ENCODE measurements at places on chromosomes 1 and 21.
A peak's percentile ranks its signal among the peaks of the same experiment; 100 is the strongest.

GRCh38 chr1:65059930-65060538 is 88.0 kb upstream of the AK4 start:
- peak; percentile 27 for DNase-seq

DNA sequence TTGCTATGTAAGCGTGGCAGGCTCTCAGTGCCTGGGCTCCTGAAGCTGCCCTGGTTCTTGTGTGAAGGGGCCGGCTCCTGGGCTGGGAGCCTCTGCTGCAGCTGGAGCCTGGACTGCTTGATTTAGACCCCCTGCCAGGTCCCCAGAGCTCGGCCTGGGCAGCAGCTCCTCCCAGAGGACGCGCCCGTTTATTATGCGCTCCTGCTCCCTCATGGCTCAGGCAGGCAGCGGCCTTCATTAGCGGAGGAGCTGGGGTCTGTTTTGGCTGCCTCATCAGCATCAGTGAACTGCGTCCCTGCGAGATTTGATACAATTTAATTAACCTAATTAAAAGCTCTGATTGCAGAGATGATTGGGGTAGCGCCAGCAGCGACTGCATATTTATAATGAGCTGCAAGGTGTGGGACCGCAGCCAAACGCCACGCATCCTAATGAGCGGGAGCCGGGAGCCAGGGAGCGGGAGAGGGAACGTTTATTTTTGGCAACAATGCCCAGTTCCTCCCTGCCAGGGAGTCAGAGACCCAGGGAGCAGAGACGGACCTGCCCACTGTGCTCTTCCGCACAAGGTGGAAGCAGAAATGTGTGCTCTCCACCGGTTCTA is 16.6 kb downstream of the UTP11 start:
- DNase-seq: no peak

DNA sequence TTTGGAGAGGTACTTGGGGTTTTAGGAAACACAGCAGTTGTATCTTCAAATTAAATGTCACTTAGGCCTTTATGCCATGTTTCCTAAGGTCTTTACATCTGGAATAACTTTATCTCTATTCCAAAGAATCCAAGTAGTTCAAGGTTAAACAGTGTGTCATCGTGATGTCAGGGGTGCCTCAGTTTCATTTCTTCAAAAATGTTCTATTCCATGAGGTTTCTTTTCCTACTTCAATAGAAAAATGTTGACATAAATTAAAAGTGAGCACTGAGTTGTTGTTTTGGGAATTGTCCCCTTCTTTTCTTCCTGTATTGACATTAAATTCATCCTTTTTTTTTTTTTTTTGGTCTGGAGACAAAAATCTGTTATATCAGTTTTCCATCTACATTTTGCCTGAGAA is 160.6 kb upstream of the C21orf91 start:
- no peak for DNase-seq

DNA sequence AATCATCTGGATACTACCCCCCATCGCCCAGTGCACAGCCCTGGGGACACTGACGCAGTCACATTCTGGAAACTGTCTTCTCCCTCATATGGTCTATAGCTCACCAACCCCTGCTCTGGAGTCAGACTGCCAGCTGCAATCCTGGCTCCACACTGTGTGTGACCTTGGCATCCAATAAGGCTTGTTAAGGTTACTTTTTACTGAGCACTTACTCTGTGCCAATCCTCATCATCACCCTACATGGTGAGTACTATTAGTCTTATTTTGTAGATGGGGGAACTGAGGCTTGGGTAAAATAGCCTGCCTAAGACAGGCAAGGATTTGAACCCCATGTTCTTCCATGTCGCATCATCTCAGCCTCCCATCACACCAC is 34.9 kb downstream of the AHDC1 start:
- no peak for DNase-seq

DNA sequence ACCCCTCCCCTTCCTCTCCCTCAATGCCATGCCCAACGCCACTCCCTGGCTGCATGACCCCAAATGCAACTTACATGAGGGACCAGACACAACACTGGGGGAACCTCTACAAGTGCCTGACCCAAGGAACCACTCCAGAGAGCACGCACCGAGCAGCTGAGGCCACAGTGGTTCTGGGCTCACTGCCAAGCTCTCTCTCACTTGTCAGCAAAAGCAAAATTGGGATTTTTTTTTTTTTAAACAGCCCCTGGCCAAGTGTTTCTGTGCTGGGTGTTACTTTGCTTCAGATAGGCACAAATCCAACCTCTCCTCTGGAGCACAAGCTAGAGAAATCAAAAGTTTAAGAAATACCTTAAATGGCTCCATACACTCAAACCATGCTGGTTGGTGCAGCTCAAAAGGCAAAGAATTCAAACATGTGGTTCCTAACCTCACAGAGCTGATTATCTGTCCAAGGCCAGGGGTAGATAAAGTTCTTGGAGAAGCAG is 363.0 kb downstream of the SETD4 start:
- DNase-seq: peak; percentile 49

DNA sequence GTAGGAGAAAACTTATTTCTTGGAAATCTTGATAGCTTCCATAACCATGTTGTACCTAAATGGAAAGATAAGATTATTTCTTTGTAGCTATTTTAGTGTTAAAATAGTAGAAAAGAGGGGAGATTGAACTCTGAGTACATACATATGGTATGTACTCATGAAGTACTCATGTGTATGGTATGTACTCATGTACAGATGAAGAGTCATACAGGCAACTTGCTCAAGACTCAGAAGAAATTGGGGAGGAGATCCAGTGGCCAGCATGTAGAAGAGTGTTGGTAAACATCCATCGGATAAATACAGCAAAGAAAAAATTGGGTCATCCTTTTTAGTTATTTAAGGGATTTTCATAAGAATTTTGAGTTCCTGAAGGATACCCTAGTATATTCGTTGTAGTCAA is 29.0 kb downstream of the MDM4 start:
- DNase-seq: no peak

GRCh38 chr1:166020210-166020609 is 146.6 kb downstream of the FAM78B start:
- no peak for DNase-seq

DNA sequence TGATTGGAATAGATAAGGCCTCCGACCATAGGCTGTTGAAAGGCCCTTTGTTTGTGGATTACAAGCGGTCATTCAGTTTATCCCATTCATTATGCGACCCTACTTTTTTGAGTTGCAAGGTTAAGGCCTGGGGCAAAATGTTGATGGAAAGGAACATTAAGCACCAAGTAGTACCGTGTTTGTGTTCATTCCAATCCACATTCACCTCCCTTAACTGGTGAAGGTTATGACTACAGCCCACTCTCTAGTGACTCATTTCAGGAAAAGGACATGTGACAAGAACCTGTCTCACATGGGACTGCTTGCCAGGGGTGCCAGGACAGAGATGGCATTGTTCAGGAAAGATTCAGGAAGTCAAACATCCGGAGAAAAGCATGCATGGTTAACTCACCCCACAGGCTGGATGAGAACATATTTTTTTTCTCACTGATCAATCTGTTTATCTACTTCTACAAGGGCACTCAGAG is 81.6 kb downstream of the CD58 start:
- peak; percentile 46 for DNase-seq

DNA sequence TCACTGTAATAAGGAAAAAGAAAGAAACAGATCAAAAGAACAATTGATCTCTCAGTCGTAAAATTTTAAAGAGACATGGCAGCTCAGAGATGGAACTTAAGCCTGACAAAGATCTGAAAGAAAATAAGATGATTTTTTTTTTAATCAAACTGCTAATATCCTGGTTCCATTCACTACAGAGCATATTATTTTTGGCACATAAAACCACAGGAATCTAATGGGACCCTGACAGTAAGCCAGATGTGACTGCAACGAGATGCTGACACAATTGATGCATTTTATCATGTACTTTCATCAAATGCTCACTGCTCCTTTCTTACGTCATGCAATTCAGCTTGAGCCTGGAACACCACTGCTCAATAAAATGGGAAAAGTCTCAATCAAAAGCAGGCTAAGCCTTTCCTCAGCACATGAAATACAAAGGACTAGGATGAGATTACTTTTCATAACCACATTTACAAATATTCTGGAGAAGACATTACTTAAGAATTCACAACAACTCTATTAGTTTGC is 16.6 kb downstream of the GPATCH2 start:
- no peak for DNase-seq

- no peak for DNase-seq
Observed at GRCh38 chr1:6982860-6983259, 197.6 kb downstream of the CAMTA1 start.

- no peak for DNase-seq
Observed at GRCh38 chr21:30271611-30272010, 11.1 kb downstream of the KRTAP24-1 start.

GRCh38 chr1:7707527-7707926 is 63.6 kb upstream of the VAMP3 start:
- DNase-seq: no peak

- DNase-seq: no peak
Observed at GRCh38 chr1:17862121-17862520, 107.0 kb downstream of the ACTL8 start.

DNA sequence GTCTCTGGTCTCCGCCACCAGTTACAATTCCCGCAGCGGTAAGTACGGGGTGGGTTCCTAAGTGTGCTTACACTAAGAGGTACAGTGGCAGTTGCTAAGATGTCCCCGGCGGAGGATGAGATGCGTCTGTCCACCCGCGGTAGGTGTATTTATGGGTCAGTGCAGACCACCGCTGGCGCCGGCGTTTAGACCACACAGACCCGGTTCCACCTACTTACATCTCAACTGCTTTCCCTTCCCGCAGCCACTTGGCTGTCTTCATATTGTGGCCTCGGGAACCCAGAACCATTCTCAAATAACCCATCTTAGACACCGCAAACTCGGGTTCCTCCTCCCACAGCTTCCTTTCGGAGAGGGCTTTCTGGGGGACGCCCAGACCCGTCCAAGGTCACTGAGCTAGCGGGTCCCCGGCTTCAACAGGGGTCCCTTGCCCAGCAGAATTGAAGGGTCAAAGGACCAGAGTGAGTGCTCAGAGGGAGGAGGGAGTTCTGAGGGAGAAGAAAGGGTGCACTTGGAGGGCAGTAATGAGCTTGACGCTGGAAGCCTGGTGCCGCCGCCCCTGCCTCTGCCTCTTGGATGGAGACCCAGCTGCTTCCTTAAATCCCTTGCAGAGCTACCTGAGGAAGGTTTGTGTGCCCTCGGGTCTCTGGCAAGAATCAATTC is 8.6 kb downstream of the NR5A2 start:
- no peak for DNase-seq

GRCh38 chr21:34640858-34641257 is 25.9 kb upstream of the RCAN1 start:
- DNase-seq: no peak

GRCh38 chr1:157429601-157430240 is 122.6 kb downstream of the FCRL5 start:
- no peak for DNase-seq

GRCh38 chr1:184080309-184080708 is 28.8 kb downstream of the TSEN15 start:
- DNase-seq: no peak

- no peak for DNase-seq
Observed at GRCh38 chr21:45224189-45224938, 63.3 kb downstream of the POFUT2 start.

DNA sequence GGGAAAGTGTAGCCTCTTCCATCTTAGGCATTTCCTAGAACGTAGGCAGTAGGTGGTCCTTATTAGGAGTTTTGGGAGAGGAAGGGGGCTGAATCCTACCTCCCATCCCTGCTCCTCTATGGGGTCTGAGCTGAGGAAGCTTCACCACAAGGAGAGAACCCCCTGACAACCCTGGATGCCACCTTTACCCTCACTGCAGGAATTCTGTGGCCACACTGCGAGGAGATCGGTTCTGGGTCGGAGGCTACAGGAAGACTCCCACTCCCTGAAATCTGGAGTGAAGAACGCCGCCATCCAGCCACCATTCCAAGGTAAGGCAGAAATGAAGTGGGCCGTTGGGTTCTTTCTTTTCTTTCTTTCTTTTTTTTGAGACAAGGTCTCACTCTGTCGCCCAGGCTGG is 1.5 kb downstream of the MX1 start:
- DNase-seq: no peak

DNA sequence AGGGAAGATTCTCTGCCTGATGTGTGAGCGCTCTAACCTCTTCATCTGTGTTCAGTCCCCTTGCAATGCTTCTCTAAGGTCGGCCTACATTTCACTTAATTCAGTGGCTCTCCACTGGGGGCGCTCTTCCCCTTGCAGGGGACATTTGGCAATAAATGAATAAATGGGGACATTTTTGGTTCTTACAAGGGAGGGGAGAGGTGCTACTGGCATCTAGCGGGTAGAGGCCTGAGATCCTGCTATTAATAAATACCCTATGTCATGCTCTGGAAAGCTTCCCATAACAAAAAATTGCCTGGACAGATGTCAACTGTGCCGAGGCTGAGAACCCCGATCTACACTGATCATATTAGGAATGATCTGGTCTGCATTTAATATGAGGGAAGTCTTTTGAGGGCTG is 25.9 kb upstream of the DNAJC11 start:
- peak; percentile 49 for DNase-seq

GRCh38 chr1:224637936-224638335 is 21.8 kb downstream of the CNIH3 start:
- DNase-seq: no peak

DNA sequence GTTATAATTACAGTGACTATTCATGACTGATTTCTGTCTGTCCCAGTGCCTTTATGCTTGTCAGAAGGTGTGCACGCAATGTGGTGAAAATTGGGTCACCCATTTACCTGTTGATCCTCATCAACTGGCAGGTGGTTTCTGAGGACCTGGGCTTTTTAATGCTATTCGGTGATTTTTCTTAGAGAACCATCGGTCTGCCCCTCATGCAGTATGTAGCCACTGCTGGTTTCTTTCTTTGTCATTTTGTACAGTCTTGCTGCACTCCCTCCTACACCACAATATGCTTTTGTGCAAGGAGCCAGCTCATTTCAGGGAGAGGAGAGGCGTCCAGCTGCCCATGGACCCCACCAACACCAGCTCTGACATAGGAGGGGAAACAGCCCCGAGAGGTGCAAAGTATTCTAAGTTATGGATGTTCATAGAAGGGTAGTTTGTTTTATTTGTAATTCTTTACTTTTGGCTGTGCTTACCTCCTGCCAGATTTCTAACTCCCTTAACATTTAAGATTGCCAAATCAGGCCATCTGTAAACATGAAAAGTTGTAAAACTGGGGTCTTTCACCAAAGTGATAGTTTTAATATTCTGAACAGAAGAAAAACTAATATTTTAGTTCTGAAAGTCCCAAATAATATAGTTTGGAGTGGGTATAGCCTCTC is 325.3 kb downstream of the PTBP2 start:
- no peak for DNase-seq
